Left renal cortex interstitium (tissue), 4 donors: ENCODE measurements at places on chromosomes 12 and 14. TPM values are rescaled to one million over a fixed set of nuclear protein-coding genes. Genes with fewer than 3 reads are reported as not detected.

ESPL1 gene
- 14.0 TPM for polyA plus RNA-seq

DHRS2 gene
- 64.5 TPM for polyA plus RNA-seq

SPX gene
- polyA plus RNA-seq = 15.2 TPM

RASSF8 gene
- 62.5 TPM for polyA plus RNA-seq

CMA1 gene
- 0.29 TPM for polyA plus RNA-seq

MDGA2 gene
- polyA plus RNA-seq = 2.0 TPM

DPY19L2 gene
- polyA plus RNA-seq = 65.5 TPM

FAM181A gene
- polyA plus RNA-seq = not detected

ZNF891 gene
- 8.1 TPM for polyA plus RNA-seq

EMP1 gene
- 100 TPM for polyA plus RNA-seq
